Fibroblast of the aortic adventitia (primary cell): ENCODE measurements at places on chromosomes 16 and 17.

DNA sequence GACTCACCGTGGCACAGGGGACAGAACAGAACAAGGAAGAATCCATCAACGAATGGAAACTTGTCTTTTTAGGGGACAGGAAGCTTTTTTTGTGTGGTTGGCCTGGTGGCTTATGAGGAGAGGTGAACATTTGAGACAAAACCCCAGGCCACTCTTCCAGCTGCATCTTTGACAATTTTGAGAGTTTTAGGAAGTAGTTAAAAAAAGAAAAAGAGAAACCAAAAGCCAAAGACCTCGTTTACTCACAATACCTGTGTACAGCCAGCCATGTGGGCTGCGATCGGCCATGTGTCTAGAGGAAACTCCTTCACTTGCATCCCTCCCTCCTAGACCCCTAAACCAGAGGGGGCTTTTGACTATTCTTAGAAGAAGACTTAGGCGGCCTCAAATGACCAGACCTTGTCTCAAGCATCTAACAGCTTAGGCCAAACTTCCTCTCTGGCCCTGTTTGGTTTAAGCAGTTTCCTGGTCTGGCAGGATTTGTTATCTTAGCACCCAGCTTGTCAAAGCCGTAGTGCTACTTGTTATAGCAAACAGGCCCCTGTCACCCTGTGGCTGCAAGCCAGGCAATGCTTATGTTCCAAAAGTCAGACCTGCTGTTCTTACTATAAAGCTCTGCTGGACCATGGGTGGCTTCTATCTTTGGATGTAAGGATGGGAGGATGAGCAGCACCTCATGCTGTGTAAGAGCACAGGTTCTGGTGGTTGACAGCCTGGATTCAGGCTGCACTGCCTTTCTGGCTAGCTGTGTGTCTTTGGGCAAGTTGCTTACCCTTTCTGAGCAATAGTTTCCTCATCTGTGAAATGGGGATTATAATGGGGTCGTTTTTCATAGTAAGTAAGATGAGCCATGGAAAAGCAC is 17.7 kb downstream of the KSR1 start:
- no peak for DNase-seq

DNA sequence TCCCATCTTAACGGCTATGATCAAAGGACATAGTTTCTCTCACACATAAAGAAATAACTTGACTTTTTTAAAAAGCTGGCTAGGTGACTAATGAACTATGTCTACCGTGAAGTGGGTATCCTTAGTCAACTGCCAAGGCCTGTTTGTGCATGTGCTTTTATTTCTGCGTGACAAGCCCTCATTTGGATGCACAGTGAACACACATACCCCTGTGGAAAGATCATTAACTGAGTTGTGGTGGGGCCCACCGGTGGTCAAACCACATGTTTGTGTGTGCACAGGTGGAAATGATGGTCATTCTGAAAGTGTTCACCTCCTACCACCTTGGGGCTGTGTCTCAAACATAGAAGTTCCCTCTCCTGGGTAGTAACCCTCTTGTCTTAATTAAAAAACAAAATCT is 256.1 kb upstream of the SALL1 start:
- no peak for DNase-seq

GRCh38 chr17:63555500-63556156 is 5.4 kb downstream of the DCAF7 start:
- DNase-seq: no peak

GRCh38 chr17:2681650-2682049 is 29.9 kb downstream of the CLUH start:
- DNase-seq: no peak

DNA sequence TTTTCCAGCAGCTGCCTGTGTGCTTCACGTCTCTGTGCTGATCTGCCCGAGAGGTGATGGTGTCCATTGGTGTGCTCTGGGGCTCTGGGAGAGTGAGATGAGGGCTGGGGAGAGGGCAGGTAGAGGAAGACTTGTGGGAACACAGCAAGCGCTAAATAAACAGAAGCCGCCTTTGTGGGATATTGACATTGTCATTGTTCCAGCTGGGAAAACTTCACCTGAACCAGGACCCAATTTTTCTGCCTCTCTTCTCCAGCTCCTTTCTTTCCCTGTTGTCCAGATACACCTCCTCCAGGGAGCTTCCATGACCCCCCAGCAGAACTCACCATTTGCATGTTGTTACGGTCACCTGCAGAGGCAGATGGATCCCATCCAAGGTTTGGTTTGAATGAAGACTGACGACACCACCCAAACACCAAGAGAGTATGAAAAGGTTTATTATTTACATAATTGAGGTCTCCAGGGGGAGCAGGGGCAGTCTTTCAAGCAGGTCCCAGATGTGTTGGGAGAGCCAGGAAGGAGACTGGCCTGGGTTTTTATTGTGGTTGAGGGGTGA is 3.6 kb upstream of the ITGA3 start:
- DNase-seq: no peak
